Left kidney (tissue), 8 donors: ENCODE measurements at places on chromosomes 5 and 9. TPM values are rescaled to one million over a fixed set of nuclear protein-coding genes. Genes with fewer than 3 reads are reported as not detected.

GRCh38 chr5:1007221-1007680 is 1.4 kb upstream of the NKD2 start:
- DNase-seq, result no peak

GRCh38 chr5:137737349-137738131 is 1.7 kb upstream of the KLHL3 start:
- no peak for DNase-seq

PHF24 gene
- 0.33 TPM for polyA plus RNA-seq

DNA sequence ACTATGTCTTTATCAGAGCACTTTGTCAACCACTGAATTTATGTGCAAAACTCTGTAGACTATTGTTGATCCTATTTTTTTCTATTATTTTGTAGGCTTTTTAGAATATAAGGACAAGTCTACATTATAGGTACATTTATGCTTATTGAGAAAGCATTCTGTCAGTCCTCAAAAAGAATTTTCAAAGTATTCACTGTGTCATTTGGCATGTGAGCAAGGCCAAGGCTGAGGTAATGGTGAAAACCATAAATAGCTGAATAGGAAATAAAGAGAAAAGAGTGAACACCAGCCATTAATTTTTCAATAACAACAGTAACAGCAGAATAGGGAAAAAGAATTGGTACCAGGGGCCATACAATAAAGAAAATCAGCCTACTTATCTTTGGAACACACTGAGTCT is 21.0 kb downstream of the SKIC3 start:
- no peak for DNase-seq

- peak; percentile 55 for DNase-seq
Observed at GRCh38 chr5:149581192-149581861, at the start of gene ARHGEF37. TSS of gene ARHGEF37 (plus strand) at chr5:149581498. CDS start at chr5:149597770, 16,272 bp downstream.

GRCh38 chr9:80556631-80557030 is 984.9 kb downstream of the TLE4 start:
- no peak for DNase-seq
